ENCODE measurements at places on chromosomes 6 and 20. TPM values are rescaled to one million over a fixed set of nuclear protein-coding genes. Genes with fewer than 3 reads are reported as not detected.

DNA sequence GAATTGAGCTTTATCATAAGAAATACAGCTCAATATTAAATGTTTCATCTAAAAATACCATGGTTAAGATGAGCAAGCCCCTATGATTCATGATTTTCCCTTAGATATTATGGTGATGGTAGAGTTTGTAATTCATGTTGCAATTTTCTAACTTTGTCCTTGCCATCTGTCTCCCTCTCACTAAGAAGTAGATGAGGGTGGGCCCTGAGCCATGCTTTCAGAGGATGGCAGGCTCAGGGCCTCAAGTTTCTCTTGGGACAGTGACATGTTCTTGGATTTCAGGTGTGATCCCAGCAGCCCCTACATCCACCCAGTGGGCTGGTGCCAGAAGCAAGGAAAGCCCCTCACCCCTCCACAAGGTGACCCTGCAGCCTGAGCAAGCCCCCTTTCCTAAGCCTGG is 25.6 kb downstream of the L3MBTL1 start:
- ATAC-seq: no peak

DNA sequence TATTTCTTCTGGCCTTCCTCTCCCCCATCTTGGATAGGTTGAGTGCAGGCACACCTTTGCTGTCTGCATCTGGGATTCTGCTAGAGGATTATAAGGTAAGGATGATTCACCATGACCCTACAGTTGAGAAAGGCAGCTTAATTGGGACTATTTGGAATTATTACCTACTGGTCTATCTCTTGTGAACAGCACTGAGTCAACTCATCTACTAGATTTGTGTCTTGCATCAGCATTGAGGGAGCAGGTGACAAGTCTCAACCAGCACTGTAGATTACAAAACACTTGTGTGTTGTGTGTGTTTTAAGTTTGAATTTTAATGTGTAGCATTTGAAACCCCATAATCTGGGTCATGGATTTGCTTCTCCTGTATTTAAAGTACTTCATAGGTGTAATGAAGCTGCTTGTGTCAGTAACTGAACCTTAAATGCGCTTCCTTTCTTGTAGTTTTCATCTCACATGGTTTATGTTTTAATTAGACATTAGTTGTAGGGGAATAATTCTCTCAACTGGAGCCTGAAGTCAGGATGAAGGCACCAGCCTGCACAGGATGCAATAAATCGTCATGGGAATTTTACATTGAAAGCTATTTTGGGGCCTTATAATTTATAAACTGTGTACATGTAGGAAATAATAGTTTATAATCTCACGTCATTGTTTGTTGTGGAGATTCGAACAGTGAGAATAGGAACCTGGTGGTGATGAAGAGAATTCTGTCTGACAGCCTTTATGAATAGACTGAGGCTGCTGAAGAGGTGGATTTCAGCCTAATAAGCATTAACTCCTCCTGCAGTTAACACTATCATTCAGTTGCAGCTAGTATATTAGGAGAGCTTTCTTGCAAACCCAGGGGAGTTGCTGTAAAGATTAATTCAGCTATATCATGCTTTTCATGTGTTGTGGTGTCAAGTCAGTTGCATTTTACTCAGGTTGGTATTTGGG is 125.1 kb downstream of the JARID2 start:
- no peak for ATAC-seq

Gene GUCA1A
- 3.0 TPM for total RNA-seq

Gene RIMS4
- 7.3 TPM for total RNA-seq

DNA sequence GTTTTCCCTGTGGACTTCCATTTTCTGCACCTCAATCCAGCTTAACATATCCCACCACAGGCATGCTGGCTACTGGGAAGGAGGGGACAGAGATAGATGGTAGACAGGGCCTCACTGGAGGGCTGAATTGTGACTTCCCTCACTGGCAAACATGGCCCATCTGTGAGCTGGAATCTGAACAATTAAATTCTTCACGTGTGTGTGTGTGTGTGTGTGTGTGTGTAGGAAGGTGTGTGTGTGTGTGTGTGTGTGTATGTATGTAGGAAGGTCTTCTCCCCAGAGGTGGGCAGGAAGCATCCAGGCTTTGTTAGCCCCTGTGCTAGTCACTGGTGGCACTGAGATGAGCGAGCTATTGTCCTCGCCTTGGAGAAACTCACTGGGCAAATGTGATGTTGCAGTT is 5.4 kb upstream of the TOX2 start:
- ATAC-seq: no peak

Gene HLA-DQA1
- total RNA-seq: 0.23 TPM

GRCh38 chr6:31126396-31127175 is 6.3 kb upstream of the CDSN start:
- no peak for ATAC-seq

DNA sequence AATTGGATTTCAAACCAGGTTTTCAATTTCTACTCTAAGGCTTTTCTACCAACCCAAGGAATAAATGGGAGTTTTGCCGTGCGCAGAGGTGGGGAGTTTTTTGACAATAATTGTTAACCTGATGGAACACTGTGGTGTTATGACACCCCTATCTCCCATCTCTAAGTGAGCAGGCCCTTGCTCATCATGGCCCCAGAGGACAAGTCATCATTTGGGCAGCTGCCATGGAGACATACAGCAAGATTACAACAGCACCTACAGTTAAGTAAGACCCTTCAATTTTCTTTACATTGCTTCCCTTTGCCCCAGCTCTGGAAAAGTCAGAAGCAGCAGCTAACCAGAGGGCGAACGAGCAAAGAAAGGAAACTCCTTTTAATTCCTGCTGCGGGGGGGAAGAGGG is 54.3 kb downstream of the ADGRF5 start:
- no peak for ATAC-seq

DNA sequence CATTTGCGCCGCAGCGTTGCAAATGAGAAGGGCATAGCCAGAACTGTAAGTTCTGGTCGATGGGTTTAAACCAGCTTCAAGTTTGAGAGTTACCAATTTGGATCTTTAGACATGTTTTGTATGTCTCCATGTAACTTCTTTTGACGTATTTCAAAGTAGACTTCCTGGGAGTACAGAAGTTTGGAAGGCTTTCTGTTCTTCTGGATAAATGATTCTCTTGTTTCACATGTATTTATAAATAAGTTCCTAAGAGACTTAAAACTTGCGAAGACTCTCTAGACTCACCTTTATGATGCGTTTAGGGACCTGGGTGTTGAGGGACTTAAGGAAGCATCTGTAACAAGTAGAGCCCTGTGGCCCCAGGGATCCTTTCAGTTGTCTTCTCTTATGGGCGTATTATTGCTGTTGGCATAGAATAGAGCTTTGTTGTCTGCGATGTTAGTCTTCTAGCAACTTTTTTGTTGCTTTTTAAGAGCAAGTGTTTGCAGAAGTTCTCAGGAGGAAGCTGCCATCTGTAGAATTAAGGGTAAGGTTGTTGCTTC is 1.3 kb downstream of the CDYL start:
- ATAC-seq: no peak

- ATAC-seq: no peak
These were observed 41.4 kb downstream of the MAP7 start for GRCh38 chr6:136508725-136509392.

DNA sequence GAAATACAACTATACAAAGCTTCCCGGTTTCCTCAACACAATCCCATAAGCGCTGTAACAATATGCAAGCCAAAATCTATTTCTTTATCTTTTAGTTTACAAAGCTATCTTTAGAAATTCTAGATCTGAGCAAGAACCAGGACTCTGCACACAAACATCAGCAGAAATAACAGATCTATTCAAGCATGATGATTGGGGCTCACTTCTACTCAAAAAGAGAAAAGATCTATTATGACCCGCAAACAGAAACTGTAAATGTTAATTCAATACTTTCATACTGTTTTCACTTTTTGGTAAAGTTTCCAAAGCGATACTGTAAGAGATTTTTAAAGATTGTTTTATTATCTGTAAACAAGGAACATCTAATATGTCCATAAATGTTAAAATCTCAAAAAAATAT is 86.6 kb downstream of the SESN1 start:
- no peak for ATAC-seq

Measured in motor neuron (in vitro differentiated cells).